ENCODE measurements at places on chromosomes 6 and 20.
A peak's percentile ranks its signal among the peaks of the same experiment; 100 is the strongest.

DNA sequence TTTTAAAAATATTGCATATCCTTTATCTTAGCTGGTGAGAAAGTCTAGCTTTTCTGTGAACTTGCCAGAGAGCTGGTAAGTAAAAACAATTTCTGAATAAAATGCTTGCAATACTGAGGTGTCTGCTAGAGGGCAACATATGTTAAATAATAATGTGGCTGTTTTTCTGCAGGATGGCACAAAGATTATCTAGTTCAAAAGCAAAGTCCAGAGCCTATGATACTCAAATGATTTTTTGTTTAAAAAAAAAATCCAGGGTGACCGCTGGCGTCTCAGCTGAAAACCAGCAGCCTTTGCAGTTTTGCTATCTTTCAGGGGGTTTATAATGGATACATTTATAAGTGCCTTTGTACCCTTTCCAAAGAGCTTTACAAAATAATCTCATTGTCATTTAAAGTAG is 194.9 kb downstream of the PHACTR1 start:
- DNase-seq: peak; percentile 69

DNA sequence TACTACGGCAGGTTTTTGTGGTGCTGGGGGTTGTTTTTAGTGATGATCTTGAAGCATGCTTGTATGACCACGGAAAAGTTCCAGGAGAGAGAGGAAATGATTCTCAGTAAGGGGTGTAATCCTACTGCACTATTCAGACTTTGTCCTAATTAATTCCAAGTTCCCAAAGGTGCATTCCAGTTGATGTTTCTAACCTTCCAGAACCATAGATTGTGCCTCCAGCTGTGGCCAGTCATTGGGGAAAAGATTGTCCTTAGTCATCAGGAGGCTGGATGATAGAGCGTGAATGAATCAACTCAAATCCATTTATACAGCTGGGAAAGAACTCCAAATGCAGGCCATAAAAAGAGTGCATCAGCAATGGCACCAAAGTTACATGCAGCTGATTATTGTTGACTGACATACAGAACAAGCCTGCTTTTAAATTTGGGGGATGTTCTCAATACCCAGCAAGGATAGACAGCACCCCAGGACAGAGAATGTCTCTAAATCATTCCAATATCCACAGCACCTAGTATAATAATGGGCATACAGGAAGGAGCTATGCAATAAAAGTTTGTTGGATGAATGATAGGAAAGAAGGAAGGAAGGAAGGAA is 27.8 kb upstream of the PKHD1 start:
- no peak for DNase-seq

DNA sequence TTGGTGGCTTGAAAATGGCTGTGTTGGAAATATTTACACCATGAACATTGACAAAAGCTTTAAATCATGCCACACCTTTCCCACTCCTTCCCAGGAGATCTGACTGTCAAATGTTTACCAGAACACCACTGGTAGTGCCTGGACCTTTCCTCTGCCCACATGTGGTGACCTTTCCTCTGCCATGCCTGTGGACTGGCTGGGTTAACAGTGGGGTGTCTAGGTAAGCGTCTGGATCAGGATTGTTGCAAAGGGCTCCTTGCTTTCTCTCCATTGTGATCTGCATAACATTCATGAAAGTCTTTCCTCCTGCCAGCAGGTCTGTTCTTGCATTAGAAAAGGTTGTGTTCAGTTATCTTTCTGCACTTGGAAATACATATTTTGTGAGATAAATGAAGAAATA is 572.7 kb downstream of the DHX35 start:
- no peak for DNase-seq

GRCh38 chr20:19254956-19255355 is 42.5 kb downstream of the SLC24A3 start:
- no peak for DNase-seq

GRCh38 chr6:39227476-39227875 is 1.8 kb downstream of the KCNK5 start:
- DNase-seq: no peak

GRCh38 chr20:61638802-61639585 is 386.9 kb downstream of the CDH4 start:
- no peak for DNase-seq

- DNase-seq: no peak
These were observed 4.1 kb downstream of the BMP7 start for GRCh38 chr20:57262301-57262700.

- DNase-seq: no peak
These were observed 32.3 kb downstream of the GSTA3 start for GRCh38 chr6:52877168-52877567.

DNA sequence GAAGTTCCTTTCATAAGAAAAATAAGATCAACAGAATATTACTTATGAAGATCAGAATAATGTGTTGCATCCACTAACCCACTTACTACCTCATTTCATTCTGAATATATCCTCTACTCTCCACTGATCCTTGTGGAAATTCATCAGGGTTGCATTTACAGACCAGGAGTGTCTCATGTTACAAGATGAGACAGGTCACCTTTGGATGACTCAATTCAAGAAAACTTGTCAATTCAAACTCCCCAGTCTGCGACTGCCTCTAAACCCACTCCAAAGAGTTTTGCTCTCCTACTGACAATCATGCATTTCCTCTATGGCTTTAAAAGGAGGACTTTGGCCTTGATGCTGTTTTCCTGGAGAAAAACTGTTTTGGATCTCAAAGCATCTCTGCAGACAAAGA is 68.4 kb downstream of the ID4 start:
- DNase-seq: no peak

- no peak for DNase-seq
These were observed 666.7 kb upstream of the AGPAT4 start for GRCh38 chr6:161940519-161940918.

DNA sequence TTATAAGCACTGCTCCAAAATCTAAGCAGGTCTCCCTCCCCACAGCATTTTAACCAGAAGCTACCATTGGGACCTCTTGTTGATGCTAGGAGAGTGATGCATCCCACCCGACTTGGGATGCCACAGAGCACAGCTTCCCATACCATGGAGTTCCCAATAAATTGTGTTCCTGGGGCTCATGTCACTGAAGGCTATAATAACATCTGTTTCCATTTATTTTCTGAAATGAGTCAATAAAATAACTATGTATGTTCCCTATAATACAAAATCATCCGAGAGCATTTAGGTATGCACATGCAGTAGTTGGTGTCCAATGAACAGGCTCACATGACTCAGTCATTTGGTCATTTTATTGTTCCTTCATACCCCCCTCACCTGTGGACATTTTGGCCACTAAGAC is 204.2 kb downstream of the TBC1D7 start:
- no peak for DNase-seq

- DNase-seq: no peak
These were observed 316.0 kb downstream of the QKI start for GRCh38 chr6:163730246-163731210.

DNA sequence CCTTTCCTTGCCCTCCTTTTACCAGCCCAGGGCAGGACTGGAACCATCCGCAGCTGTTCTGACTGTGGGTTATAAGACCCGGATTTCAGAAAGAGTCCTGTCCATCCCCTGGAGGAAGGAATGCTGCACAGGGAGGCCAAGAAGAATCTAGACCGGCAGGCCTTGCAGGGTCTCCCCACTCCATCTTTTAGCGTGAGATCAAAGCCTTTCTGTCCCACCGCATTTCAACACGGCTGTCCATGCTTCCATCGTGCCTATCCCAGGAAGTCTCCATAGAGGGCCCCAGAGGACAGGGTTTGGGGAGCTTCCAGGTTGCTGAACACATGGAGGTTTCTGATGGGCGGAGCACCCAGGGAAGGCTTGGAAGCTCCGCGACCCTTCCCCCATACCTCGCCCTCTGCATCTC is 79.3 kb upstream of the AGPAT4 start:
- DNase-seq: peak; percentile 14

GRCh38 chr20:20939006-20939405 is 167.2 kb downstream of the LINC00237 start:
- DNase-seq: no peak

DNA sequence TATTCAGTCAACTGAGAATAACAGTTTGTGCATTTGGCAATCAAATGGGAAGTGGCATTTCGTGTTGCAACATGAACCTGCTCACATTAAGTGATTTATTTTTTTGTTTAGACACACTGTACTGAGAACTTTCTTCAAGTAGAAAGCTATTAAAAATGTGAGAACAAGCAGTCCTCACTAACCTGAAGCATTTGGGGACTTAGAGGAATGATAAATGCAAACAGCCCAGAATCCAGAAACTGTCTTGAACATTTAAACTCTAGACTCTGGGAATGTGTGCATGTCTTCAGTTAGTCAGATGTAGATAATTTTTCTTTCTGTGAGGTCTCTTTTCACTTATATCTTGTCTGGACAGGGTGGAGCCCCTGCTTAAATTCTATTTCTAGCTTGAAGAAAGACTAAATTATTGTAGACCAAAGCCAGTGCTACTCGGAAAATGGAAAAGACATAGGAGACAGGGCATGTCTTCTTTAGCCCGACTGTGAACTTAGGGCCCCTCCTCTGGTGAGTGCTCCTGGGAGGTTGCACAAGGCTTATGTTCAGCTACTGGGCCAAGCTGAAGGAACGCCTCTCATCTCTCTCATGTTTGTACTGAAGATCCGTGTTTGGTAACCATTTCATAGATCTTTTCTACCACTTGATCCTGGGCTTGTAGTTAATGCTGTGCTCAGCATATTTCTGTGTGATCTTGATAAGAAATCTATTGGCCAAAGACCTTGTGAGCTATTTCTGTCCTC is 70.1 kb downstream of the SLX4IP start:
- DNase-seq: no peak

- DNase-seq: no peak
These were observed 159.8 kb upstream of the FERMT1 start for GRCh38 chr20:6282642-6283041.

- no peak for DNase-seq
These were observed 859.7 kb downstream of the EPHA7 start for GRCh38 chr6:92559611-92560010.

DNA sequence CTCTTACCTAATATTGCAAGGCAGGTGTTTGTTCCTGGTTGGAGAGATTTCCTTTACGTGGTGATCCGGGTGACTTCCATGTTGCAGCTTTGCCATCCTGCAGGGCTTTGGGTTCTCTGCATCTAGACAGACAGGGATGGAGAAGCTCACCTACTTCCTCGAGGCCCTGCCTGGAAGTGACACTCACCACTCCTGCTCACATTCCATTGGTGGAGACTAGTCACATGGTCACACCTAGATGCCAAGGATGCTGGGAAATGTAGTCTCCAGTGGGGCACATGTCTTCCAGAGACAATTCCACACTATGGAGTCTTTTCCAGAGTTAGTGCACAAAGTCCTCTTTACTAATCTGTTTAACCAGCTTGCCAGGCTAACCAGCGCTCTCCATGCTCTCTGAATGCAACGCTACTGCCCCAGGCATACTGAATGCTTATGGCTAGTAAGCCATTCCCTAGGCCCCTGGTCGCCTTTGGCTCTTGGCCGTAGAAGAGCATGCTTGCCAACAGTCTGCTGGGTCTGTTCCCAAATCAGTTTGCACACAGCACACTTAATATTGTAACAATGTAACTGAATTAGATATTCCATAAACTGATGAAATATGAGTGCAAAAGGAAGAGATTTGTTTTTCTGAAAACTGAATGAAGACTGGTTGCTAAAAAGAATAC is 6.7 kb upstream of the KCNK15 start:
- DNase-seq: peak; percentile 70

DNA sequence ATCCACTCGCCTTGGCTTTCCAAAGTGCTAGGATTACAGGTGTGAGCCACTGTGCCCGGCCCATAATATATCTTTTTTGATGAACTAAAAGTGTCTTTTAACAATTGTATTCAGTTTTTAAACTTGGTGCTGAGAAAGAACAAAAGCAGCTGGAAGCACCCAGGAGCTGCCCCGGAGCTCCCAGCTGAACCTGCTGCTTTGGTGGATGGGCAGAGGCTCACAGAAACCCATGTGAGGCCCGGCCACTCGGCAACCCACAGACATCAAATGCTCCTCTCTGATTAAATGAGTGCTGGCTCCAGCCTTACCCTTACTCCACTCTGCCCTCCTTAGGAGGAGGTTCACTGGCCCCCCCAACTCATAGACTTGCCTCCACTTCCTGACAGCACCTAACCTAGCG is 59.4 kb upstream of the FRMD1 start:
- no peak for DNase-seq

GRCh38 chr6:39184906-39185580 is 44.2 kb downstream of the KCNK5 start:
- DNase-seq: no peak

GRCh38 chr6:135861189-135861588 is 9.7 kb downstream of the PDE7B start:
- DNase-seq: no peak

- DNase-seq: no peak
These were observed 588.9 kb upstream of the BTBD3 start for GRCh38 chr20:11328839-11329238.

GRCh38 chr6:70369332-70369950 is 43.9 kb upstream of the FAM135A start:
- peak; percentile 63 for DNase-seq

DNA sequence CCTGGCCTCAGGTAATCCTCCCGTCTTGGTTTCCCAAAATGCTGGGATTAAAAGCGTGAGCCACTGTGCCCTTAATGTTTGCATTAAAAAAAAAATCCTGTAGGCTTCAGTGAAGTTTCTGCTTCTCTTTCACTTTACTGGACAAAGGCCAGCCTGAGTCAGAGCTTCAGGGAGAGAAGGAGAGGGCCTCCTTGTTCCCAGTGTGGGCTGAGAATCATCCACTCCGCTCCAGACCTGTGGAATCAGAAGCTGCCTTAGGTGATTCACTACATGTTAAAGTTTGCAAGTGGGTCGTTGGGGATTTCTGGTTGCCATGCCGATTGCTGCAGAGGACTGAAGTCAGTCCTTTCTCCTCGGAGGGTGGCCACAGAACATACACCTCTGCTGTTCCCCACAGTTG is 113.3 kb upstream of the EEF1E1 start:
- DNase-seq: no peak

DNA sequence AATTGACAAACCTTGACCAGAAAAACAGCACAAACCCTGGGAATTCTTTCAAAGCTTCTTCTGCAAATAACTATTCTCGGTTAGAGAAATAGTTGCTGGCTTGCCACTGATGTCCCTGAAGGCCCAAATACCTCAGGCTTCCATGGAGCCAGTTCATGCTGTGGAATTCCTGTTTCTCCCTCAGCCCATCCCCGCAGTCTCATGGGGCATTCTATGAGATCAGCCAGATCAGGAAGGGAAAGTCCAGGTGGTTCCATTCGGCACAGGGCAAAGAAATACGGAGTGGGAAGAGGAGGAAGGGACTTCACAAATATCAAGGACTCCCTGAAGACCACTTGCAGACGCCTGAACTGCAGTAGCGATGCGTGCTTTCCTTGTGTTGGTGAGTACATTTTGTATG is 63.3 kb downstream of the MYLK4 start:
- DNase-seq: no peak

- no peak for DNase-seq
These were observed 29.7 kb upstream of the RANBP9 start for GRCh38 chr6:13741365-13741764.

DNA sequence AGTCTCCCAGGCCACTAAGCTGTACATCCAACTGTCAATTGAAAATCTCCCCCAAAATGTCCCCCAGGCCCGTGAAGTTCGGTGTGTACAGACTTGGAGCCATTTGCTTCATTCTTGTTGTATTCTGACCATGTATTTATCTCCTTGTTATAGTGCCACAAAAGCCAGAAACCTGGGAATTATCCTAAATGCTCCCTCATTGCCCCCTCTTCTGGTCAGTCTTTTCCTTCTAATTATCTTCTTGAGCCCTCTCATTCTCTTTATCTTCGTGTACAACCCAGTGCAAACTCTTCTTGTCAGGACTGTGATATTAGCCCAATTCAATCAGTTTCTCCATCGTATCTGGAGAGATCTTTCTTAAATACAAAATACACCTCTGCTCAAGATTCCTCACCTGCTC is 64.7 kb downstream of the RFX6 start:
- no peak for DNase-seq

GRCh38 chr6:3748208-3749066 is 3.1 kb downstream of the PXDC1 start:
- peak; percentile 8 for DNase-seq

All from hippocampal formation (tissue), 2 donors.